ENCODE measurements at places on chromosomes 3 and 15. TPM values are rescaled to one million over a fixed set of nuclear protein-coding genes. Genes with fewer than 3 reads are reported as not detected.
A peak's percentile ranks its signal among the peaks of the same experiment; 100 is the strongest.

DNA sequence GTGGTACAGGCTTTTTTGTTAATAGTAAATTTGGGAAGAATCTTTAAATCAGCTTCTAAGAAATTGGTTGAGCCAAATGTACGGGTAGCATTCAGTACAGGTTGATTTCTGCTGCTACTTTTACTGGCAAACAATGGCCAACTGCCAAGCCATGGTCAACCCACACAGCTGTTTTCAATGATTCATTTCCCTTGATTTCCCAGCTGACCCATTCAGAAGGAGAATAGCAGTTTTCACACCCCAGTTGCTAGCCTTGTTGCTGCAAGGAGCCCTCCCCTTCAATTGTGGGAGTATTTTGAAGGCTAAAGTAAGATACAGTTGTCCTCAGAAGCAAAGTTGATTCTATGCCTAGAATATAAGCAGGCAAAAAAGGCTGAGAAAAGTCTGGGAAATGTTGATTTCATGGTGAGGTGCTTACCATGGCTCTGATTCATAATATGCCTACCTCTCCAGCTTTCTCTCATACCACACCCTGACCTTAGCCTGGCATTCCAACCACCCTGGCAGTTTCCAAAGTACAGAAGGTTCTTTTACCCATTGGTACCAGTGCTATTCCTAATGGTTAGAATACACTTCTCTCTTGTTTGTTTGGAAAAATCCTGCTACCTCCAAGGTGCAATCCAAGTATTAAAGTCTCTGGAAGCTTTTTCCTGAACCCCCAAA, 320.3 kb upstream of the TGFBR2 start:
- DNase-seq = peak; percentile 4

GRCh38 chr3:55955891-55956477, 468.9 kb upstream of the WNT5A start:
- no peak for DNase-seq

DNA sequence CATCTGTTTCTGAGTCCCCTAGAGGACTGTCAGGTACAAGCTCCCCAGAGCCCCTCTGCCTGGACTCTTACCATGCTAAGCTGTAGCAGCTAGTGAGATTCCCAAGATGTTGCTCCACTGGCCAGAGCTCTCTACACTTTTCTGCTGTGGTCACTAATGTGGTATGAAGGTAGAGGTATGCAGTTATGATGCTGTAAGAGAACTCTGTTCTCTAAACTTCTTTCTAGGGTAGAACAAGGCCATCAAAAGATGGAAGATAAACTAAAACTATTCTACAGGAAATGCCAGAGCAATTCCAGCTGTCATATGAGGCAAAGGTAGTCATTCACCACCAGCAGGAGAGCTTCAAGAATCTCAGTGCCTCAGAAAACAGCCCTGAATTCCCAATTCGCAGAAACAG, 517.4 kb upstream of the ARRDC4 start:
- DNase-seq = no peak

DNA sequence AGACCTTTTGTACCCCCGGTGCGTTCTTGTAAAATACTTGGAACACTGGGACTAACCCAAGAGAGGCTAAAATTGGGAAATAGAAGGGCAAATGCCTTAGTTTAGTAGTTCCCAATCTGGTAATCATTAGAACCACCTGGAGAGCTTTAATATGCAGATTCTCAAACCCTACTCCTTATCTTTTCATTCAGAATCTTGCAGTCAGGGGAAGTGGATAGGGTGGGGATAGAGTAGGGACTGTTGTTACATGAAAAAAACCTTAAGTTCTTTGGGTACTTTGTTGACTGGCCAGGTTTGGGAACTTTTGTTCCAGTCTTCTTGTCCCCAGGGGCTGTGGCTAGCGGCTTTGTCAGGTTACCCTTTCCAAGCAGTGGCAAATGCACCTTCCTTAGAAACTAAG, 15.9 kb downstream of the MAPKBP1 start:
- DNase-seq = no peak

- DNase-seq = no peak
These were observed 373.1 kb upstream of the WNT5A start for GRCh38 chr3:55860049-55860721.

DNA sequence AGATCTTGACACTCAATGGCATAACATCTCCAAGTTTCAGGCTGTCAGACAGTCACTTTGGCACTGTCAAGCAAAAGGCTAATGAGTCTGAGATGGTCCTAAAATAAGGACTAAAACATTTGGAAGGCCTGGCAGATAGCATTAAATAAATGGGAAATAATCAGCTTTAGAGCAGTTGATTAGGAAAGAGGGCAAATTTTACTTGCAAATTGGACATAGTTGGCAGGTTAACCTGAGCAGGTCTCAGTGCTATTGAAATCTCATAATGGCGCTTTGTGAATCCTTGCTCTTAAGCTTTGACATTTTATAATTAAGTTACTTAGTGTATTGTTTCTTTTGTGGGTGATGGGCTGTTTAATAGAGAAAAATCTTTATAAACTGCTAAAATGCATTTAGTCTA, 1003.1 kb upstream of the GBE1 start:
- no peak for DNase-seq

- DNase-seq = peak; percentile 37
These were observed 88.4 kb upstream of the GALNT15 start for GRCh38 chr3:16085884-16086608.

- DNase-seq = no peak
These were observed 29.9 kb downstream of the IGSF10 start for GRCh38 chr3:151430821-151431484.

GRCh38 chr3:177538750-177539730, 341.8 kb upstream of the TBL1XR1 start:
- DNase-seq = no peak

DNA sequence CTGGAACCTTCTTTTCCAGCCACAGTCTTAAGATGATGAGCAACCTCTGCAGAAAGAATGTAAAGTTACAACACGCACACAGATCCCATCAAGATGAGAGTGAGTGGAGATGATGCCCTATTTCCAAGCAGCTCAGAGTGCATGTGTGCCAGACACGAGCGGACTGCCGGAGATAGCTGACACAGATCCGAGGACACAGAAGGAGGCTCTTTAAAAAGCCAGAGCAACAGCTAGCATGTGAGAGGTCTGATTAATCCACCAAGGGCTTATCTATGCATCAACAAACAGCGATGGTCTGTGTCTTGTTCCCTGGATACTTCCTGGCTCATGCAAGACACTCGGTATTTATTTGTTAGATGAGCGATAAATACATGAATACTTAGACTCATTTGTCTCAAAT, 128.6 kb upstream of the DLG1 start:
- no peak for DNase-seq

DNA sequence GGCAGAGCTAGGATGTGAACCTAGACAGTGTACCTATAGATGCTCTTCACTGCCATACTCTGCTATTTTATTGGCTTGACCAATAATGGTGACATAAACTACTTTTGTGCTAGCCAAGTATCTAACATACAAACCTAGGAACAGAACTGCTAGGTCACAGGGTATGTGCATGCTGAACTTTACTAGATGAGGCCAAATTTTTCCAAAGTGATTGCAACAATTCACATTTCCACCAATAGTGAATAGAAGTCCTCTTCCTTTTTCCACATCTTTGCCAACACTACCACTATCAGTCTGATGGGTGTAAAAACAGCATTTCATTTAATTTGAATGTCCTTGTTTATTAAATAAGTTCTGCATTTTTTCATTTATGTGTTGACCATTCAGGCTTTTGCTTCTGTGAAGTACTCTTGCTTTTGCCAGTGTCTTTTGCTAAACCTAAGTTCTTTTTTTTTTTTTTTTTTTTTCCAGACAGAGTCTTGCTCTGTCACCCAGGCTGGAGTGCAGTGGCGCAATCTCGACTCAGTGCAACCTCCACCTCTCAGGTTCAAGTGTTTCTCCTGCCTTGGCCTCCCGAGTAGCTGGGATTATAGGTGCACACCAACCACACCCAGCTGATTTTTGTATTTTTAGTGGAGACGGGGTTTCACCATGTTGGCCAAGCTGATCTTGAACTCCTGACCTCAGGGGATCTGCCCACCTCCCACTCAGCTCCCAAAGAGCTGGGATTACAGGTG, 54.1 kb downstream of the DCAF1 start:
- DNase-seq = no peak

DNA sequence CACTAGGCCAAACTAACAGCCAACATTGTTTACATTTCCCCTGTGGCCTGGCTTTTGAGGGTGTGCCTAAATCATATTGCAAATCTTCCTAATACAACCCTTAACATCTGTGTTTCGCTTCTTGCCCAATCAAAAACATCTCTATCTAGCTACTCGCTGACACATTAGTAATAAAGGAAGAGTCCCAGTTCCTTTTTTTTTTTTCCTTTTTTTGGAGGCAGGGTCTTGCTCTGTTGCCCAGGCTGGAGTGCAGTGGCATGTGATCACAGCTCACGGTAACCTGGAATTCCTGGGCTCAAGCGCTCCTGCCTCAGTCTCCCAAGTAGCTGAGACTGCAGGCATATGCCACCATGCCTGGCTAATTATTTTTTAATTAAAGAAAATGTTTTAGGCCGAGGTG, 2.1 kb upstream of the SRPRB start:
- DNase-seq = no peak

DNA sequence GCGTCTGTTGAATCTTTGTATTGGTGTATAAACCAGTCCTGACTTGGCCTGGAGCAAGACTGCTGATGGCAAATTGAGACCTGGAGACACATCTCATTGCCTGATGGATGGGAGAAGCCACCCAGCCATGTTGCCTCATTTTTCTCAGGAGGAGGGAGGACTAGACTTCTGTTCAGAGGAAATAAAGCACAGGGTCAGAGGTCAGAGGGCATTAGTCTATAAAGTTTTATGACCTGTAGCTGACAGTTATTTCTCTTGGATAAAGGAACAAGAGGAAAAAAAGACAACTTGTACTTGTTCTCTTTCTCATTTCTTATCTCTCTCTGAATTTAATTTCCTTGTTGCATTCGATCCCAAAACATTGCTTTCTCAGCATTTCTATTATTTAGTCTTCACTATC, 775.9 kb downstream of the SQOR start:
- no peak for DNase-seq

GRCh38 chr3:25594007-25594502, 70.7 kb downstream of the TOP2B start:
- DNase-seq = no peak

- DNase-seq = no peak
These were observed 4.6 kb downstream of the SRP14 start for GRCh38 chr15:40034186-40034946.

DNA sequence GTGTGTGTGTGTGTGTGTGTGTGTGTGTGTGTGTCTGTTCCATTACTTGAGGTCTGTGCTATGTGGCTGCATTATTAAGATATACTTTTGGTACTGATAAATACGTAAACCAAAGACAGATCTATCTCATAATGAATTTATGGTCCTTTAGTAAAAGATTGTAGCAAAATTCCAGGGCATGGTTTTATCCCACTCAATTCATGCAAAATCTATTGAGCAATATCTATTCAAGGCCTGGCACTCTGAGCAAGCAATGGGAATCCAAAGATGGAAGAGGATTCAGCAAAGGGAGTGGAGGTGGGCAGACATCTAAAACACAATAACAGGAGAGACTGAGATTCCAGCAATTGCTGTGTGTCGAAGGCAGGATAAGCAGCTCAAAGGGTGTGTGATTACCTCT, 86.8 kb downstream of the RFTN1 start:
- no peak for DNase-seq

DNA sequence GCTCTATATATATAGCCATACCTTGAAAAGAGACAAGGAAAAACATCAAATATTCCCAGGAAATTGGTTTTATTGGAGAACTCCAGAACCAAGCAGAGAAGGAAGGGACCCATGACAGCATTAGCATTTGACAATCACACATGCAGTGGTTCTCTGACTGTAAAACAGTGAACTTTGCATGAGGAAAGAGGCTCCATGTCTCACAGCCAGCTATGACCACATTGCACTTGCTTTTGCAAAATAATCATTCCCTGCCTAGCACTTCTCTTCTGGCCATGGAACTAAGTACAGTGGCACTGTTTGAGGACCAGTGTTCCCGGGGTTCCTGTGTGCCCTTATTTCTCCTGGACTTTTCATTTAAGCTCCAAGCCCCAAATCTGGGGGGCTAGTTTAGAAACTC, 85.5 kb downstream of the TGFBR2 start:
- DNase-seq = no peak

DNA sequence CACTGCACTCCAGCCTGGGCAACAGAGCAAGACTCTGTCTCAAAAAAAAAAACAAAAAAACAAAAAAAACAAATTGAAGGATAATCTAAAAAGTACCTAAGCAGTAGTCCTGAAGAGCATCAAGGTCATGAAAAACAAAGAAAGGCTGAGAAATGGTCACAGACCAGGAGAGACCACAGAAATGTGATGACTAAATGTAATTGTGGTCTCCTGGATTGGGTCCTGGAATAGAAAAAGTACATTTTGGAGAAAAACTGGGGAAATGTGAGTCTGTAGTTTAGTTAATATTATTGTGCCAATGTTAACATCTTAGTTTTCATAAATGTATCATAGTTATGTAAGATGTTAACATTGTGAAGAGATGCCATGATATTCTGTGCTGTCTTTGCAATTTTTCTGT, 267.5 kb upstream of the NR2E3 start:
- DNase-seq = no peak

DNA sequence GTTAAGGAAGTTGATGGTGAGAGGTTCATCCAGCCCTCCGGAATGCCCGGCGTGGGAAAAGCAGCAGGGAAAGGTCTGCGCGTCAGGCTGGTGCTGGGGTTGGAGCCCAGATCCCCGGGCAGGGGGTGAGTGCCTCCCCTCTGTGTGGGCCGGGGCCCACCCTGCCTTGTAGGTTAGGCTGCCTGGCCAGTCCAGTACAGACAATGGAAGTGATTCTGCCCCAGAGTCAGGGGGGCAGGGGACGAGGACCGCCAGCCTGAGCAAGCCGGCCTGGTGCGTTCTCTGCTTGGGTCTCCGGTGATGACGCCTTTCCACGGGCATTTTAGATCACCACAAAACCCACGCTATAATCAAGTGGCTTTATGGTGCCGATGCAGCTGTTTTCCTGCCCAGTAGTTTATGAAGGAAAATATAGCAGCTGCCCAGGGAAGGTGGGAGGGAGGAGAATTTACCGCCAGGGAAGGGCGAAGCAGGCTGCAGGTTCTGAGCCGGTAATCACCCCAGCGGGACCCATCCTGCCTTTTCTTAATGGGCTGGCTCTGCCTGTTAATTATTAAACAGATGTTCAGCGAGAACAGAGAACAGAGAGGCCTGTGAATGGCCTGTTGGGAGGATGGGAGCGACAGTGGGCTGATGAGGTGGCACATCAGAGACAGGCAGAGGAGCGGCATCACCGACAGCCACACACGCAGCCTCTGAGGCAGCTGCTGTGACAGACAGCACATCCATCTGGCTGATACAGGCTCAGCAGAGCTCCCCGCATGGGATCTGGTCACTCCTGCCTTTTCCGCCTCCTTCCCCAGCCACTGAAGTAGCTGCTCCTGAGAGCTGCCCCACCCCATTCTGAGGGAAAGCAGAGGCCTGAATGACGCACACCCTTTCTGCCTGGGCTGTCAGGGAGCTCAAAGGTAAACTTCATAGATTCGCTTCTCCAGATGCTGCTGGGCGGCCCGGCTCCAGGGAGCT, 35.2 kb downstream of the BDH1 start:
- DNase-seq = no peak

- no peak for DNase-seq
These were observed 134.9 kb upstream of the PTX3 start for GRCh38 chr3:157301755-157302154.

The CP gene
- not detected for total RNA-seq

The CIDEC gene
- not detected for total RNA-seq

The ZNF501 gene
- total RNA-seq = 25.7 TPM

The MINDY2 gene
- 31.8 TPM for total RNA-seq

The BLM gene
- 3.3 TPM for total RNA-seq

The ACP3 gene
- not detected for total RNA-seq

The LTK gene
- total RNA-seq = not detected

The MEX3B gene
- 89.7 TPM for total RNA-seq

The CLRN1 gene
- not detected for total RNA-seq

The FSTL1 gene
- 32.2 TPM for total RNA-seq

The GRIP2 gene
- 8.2 TPM for total RNA-seq
